SJSA1 (cell line): ENCODE measurements at places on chromosomes 5 and 9. TPM values are rescaled to one million over a fixed set of nuclear protein-coding genes. Genes with fewer than 3 reads are reported as not detected.

The ARRDC1 gene
- 8.0 and 10.4 TPM in 2 replicates for total RNA-seq

The PLAC8L1 gene
- total RNA-seq = not detected in 2 replicates

The TMC1 gene
- total RNA-seq = 0.06 and 0.84 TPM in 2 replicates

The TPPP gene
- total RNA-seq = not detected in 2 replicates

The STPG3 gene
- total RNA-seq = not detected in 2 replicates

The CER1 gene
- not detected in 2 replicates for total RNA-seq

The PCDHGB1 gene
- 0.79 TPM in 1 of 2 replicates, not detected in the other for total RNA-seq

The TMEM38B gene
- 34.6 and 45.9 TPM in 2 replicates for total RNA-seq

The TEX48 gene
- not detected in 2 replicates for total RNA-seq

The CCDC152 gene
- total RNA-seq = not detected in 2 replicates
